Neural crest cell (in vitro differentiated cells): ENCODE measurements at places on chromosomes 3 and 15.

DNA sequence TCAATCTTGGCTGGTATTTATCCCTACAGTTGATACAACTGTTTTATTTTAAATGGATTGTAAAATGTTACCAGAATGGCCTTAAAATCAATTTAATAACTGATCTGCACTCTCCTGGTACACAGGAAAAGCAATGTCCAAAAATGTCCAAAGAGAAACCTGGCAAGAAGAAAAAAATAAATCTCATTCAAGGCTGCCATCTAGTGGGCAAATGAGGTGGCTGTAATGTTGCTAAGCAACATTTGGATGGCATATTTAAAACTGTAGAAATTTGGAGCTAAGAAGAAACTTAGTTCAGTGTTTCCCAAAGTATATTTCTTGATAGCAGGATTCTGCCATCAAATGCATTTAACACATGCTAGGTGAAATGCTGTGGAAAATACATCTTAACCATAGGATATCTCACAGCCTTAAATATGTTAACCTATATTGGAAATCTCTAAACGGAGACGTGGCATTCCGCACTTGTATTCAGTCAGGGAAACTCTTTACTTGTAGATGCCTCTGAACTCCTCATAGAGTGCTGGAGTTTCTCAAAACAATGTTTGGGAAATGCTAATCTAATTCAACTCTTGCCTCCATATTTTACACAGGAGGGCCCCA is 216.8 kb downstream of the ERC2 start:
- DNase-seq, result peak; percentile 58

DNA sequence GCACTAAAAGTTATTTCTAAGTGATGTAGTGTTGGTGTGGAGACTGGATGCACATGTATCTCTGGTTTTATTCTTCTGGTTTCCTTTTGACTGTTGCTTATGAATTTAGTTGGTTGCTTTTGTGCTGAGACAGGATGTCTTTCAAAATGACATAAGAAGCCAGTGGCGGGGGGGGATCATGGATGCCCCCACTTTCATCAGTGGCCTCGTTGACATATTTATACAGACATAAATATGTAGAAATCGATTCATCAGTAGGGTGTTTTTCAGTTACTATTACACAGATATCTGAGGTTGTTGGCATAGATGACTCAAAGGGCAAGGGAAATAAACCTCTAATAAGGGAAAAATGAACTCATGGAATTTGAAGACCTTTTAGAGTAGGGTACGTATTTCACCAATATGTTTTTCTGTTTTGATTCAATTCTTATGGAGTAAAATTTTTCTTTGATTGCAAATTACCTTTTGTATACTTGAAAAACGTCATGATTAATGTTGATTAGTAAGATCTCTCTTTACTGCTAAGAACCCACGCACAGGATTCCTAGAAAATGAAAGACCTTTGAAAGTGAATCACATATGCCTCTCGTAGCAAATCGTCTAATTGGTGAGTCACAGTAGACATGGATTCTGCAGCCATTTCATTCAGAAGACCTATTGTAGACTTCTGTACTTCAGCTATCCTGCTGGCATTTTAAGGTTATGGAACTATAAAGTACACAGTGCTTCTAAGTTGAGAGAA is 97.4 kb upstream of the RBMS3 start:
- no peak for DNase-seq

GRCh38 chr3:30577788-30578187 is 28.6 kb upstream of the TGFBR2 start:
- no peak for DNase-seq

DNA sequence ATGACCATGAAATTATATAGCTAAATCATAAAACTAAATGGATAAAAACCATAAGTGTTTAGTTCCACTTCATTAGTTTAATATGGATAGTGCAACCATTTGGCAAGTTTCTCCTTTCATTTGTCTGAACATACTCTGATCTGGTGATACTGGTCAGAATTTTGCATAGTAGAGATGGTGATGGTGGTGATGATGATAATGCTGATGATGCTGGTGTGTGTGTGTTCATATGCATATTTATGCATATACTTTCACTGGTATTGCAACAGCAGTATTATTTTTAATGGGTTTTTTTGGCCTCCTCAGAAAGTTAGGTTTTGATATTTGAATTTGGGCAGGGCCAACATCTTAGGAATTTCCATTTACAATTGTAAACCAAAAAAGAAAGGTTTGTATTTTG is 76.4 kb downstream of the SLMAP start:
- DNase-seq, result no peak

GRCh38 chr3:81550415-81550814 is 211.0 kb downstream of the GBE1 start:
- DNase-seq, result no peak

DNA sequence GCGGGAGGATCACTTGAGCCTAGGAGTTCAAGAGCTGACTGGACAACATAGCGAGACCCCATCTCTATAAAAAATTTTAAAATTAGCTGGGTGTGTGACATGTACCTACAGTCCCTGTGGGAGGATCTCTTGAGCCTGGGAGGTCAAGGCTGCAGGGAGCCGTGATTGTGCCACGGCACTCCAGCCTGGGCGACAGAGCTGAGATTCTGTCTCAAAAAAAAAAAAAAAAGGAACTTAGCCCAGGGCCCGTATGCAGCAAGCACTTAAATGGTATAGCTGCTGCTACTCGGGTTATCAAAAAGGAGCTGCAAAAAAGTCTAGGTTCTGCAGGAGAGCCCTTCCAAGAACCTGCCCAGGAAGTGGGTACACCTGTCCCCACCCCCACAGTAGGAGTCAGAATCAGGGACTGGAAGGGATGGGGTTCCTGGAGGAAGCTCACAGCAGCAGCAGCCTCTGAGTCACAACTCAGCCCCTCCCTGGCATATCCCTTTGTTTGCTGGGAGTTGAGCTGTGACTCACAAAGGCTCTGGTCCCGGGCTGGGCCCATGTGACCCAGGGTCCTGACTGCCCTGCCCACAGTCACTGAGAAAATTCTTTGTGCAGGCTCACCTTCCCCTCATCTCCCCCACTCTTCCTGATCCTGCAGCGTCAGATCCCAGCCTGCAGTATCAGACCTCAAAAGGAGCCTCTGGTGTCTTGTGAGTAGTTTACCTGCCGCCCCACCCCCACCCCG is at the start of gene SPATA12:
Gene SPATA12, plus strand, starts transcription at position 576 of the 733 bp plus-strand sequence. CDS start 13,031 bp downstream, outside the sequence.
- DNase-seq, result peak; percentile 20

- DNase-seq, result no peak
These were observed 372.3 kb upstream of the IL12A start for GRCh38 chr3:159616234-159616825.

GRCh38 chr3:61687663-61688306 is 126.4 kb downstream of the PTPRG start:
- DNase-seq, result no peak

DNA sequence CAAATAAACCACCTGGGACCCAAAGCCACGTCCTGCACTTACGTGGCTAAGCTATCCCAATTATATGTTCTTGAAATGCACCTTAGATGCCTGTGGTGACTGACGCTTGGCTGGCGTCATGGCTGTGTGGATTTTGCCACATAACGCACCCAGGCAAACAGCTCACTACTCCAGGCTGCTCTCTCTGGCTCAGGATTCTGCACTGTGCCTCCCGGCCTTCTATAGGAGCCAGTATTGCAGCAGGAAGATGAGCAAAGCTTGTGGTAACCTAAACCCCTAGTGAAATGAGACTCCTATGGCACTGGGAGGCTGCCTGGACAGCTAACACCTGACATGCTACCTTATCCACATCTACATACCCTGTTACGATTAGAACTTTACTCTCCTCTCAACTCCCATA is 179.3 kb downstream of the THRB start:
- no peak for DNase-seq

GRCh38 chr3:195072916-195073564 is 197.9 kb downstream of the XXYLT1 start:
- DNase-seq, result no peak

DNA sequence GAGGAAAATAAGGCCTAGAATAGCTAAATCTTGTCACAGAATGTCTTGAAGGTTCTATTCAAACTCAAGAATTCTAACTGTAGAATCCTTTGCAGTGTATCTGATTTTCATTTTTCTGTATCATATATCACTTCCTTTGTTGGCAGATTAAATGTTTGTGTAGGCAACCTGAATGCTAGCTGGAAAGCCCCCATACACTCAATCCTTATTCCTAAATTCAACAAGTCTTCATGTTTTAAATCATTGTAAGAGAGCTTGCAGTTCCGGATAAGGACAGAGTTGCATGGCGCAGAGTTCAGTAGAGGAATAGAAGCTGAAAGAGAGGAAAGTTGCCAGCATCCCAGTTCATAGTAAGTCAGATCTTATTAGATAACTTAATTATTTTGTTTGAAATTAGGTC is 242.0 kb upstream of the SEMA6D start:
- DNase-seq, result no peak

GRCh38 chr3:66481071-66482017 is 19.5 kb downstream of the LRIG1 start:
- no peak for DNase-seq

DNA sequence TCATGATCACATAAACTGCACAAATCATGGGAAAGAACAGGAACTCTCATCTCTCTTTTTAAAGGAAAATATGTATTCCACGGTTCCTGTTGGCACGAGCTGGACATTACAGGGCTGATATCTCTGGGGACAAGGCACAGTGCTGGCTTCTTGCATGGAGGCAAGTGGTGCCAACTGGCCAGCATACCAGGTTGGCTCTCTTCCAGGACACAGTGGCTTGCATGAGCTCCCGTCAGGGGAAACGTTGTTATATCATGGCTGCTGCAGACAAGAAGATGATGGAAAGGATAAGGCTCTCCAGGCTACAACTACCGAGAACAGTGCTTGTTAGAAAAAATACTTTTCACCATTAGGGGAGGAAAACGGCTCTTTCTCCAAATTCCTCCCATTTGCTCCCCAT is 283.9 kb downstream of the RORA start:
- DNase-seq, result no peak

GRCh38 chr3:183809270-183809669 is 16.1 kb downstream of the MAP6D1 start:
- DNase-seq, result no peak

GRCh38 chr15:43867096-43867495 is 40.3 kb downstream of the WDR76 start:
- no peak for DNase-seq

GRCh38 chr3:47011371-47011770 is 31.9 kb downstream of the NBEAL2 start:
- DNase-seq, result no peak

- DNase-seq, result no peak
These were observed 16.6 kb upstream of the IREB2 start for GRCh38 chr15:78421238-78421965.

DNA sequence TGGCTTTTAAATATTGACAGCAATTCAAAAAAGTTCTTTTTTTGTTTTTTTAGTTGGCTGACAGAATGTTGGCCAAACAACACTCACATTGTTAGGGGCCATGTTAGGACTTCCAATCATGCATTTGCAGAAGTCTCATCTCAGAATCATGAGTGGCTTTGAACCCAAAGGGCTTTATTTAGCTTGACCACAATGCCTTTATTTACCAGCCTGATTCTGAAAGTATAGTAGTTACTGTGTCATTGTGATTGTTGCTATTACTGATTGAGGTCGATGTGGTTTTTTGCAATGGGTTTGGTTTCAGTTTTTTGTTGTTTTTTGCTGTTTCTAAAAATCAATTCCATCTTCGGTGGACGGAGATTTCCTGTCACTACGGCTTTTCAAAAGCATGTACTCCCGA is 7.2 kb downstream of the GLDN start:
- DNase-seq, result no peak

DNA sequence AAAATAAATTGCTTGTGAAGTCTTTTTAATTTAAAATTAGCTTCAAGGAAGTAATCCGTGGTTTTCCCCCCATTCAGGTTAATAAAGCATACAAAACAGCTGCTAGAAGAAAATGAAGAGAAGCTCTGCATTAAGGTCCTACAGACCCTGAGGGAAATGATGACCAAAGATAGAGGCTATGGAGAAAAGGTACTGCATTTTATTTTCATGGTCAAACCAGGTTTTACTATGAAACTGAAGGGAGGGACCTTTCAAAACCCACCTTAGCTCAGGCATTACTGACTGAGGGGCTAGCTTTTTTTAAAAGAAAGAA is 218.5 kb downstream of the ITPR1 start:
- no peak for DNase-seq

DNA sequence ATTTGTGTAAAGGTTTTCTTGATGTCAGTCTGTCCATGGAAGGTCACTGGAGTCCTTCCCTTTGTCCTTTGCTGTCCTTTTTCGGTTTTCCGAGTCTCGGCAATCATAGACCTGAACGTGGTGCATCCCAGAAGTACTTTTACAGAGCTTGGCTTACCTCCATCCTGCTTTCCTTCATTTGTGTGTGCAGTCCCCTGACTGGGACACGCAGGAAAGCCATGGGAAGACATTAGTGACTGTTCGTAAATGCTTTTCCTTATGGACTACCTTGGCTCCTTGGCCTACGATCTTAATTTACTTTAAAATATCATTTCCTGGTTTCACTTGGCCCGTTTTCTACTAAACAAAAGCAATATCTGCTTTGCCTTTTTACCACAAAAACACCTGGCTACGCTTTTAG is 328.4 kb upstream of the RARB start:
- no peak for DNase-seq

GRCh38 chr3:10940106-10940505 is 52.4 kb upstream of the SLC6A1 start:
- no peak for DNase-seq

DNA sequence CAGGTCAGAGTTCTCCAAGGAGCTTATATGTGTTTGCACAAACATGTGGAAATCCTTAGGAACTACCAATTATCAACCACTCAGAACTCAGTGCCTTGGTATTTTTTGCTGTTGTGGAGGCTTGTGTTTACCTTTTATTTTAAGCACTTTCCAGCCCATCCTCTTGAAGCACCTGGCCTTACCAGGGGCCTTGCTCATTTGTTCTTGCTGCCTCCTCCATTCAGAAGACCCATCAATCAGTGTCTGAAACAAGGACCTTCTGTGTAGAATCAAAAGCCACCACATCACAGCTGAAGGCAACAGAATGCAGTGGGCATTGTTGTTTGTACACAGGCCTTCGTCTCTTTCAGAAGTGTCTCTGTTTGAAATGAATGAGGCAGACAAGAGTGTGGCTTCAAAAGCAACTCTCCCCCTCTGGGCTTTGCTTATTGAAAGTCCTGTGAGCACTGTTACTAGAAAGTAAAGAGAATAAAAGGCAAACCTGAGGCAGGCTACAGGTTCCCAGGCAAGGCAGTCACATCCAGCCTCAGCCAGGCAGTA is 24.5 kb upstream of the LIPC start:
- DNase-seq, result no peak
